Airway epithelial cell (primary cell): ENCODE measurements at places on chromosomes 2 and 18. TPM values are rescaled to one million over a fixed set of nuclear protein-coding genes. Genes with fewer than 3 reads are reported as not detected.

The EPAS1 gene
- 137 and 155 TPM in 2 replicates for total RNA-seq

The CDCA7 gene
- 32.7 and 35.9 TPM in 2 replicates for total RNA-seq

The FBXO41 gene
- total RNA-seq = 3.6 and 4.7 TPM in 2 replicates

The MAP3K19 gene
- not detected in 2 replicates for total RNA-seq

The EMILIN1 gene
- 5.8 and 6.1 TPM in 2 replicates for total RNA-seq

The TMSB10 gene
- 11,437 and 16,079 TPM in 2 replicates for total RNA-seq

The MAPK4 gene
- not detected in 2 replicates for total RNA-seq
